Daoy (cell line): ENCODE measurements at places on chromosomes 2 and 18. TPM values are rescaled to one million over a fixed set of nuclear protein-coding genes. Genes with fewer than 3 reads are reported as not detected.

The PRKAG3 gene
- total RNA-seq: not detected in 2 replicates

The NR4A2 gene
- total RNA-seq: 0.06 TPM in 1 of 2 replicates, not detected in the other

The HOXD8 gene
- total RNA-seq: 9.7 and 9.9 TPM in 2 replicates

The GGCX gene
- 23.3 and 60.0 TPM in 2 replicates for total RNA-seq

The MEIS1 gene
- 4.5 and 7.3 TPM in 2 replicates for total RNA-seq

The ASB18 gene
- not detected in 2 replicates for total RNA-seq

The XPO1 gene
- 216 and 292 TPM in 2 replicates for total RNA-seq

The IL1B gene
- total RNA-seq: 12.4 and 13.5 TPM in 2 replicates

The POTEI gene
- 0.06 and 0.40 TPM in 2 replicates for total RNA-seq

The SERPINB12 gene
- total RNA-seq: not detected in 2 replicates

The GAL3ST2 gene
- total RNA-seq: not detected in 2 replicates

The EVX2 gene
- not detected in 2 replicates for total RNA-seq

The TMEM247 gene
- not detected in 2 replicates for total RNA-seq

The ZSCAN30 gene
- 2.3 and 5.3 TPM in 2 replicates for total RNA-seq

The NTSR2 gene
- not detected in 2 replicates for total RNA-seq

The ZNF385B gene
- not detected in 2 replicates for total RNA-seq

The GDF7 gene
- 0.06 and 0.11 TPM in 2 replicates for total RNA-seq

The RASGRP3 gene
- total RNA-seq: 3.2 and 6.7 TPM in 2 replicates

The ERFE gene
- total RNA-seq: 3.6 and 6.8 TPM in 2 replicates
